ENCODE measurements at places on chromosomes 11 and 22. TPM values are rescaled to one million over a fixed set of nuclear protein-coding genes. Genes with fewer than 3 reads are reported as not detected.

- H3K36me3 ChIP-seq = no peaks in the 10 kb centered on the region
- H3K4me3 ChIP-seq = no peak overlapping the region
- peaks cover 22% of the 10 kb centered on the region for H3K4me1 ChIP-seq
- no peak overlapping the region for H3K27ac ChIP-seq
Observed at GRCh38 chr11:9250139-9250582, 15.0 kb downstream of the DENND5A start.

SLC22A6 gene
- total RNA-seq = not detected

GRCh38 chr11:133525976-133526375 is 6.3 kb downstream of the OPCML start:
- H3K27ac ChIP-seq = no peak overlapping the region
- no peak overlapping the region for H3K4me3 ChIP-seq
- no peaks in the 10 kb centered on the region for H3K36me3 ChIP-seq
- no peak for DNase-seq

ACRV1 gene
- total RNA-seq = not detected

KLHDC7B gene
- 0.26 TPM for total RNA-seq

DNA sequence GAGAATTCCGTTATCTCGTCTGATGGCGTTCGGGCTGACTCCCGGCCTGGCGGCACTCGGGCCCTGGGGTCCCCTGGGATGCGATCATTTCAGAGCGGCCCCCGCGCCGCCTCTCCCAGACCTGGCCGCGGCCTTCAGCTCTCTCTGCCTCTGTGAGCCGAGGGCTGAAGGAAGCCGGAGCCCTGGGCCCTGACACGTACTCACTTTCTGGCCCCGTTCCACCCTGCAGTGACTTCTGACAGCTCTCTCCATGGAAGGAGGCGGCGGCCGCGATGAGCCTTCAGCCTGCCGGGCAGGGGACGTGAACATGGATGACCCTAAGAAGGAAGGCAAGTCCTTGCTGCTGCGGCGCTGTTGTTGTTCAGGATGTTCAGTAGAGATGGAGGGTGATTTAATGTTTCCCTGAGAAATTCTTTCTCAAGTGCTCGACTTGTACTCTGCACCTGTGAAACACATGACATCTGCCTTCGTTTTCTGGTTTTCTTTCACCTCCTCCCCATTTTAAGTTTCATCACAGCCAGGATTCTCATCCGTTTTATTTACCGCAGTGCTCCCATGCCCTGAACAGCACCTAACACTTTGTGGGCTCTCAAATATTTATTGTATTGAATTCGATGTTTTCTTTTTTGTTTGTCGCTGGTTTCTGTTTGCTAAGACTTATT is 612 bp downstream of the GTSE1 start:
- peak overlapping the region; percentile 63 for H3K4me3 ChIP-seq
- H3K4me1 ChIP-seq = peaks cover 14% of the 10 kb centered on the region
- no peak for DNase-seq
- no peaks in the 10 kb centered on the region for H3K27me3 ChIP-seq
- peak overlapping the region; percentile 88 for H3K27ac ChIP-seq

PAX6 gene
- not detected for total RNA-seq

CADM1 gene
- 5.4 TPM for total RNA-seq

DNA sequence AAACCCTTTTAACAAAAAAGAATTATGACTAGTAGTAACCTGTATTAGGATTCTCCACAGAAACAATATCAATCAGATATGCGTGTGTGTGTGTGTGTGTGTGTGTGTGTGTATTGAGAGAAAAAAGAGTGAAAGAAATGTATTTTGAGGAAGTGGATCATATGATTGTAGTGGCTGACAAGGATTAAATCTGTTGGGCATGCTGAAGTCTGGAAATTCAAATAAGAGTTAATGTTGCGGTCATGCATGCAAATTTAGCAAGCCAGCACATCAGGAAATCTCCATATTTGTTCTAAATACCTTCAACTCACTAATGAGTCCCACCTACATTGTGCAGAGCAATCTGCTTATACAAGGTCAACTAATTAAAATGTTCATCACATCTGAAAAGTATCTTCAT is 46.8 kb upstream of the IGLL5 start:
- no peaks in the 10 kb centered on the region for H3K27me3 ChIP-seq
- no peak overlapping the region for H3K4me3 ChIP-seq
- H3K27ac ChIP-seq = no peak overlapping the region
- H3K36me3 ChIP-seq = no peaks in the 10 kb centered on the region

DNA sequence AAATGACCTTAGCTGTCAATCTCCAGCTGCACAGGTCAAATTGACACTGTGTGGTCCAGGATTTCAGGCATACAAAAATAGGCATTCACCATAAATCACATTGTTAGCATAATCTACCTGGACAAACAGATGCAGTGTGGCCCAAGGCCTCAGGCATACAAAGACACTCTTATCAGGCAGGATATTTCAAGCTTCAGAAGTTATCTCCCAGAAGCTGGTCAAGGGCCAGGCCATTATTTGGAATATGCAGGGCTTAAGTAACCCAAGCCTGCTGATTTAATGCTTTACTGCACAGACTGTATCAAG is 25.5 kb upstream of the HORMAD2 start:
- H3K36me3 ChIP-seq = no peaks in the 10 kb centered on the region
- no peak overlapping the region for H3K27ac ChIP-seq
- H3K4me1 ChIP-seq = no peaks in the 10 kb centered on the region
- H3K27me3 ChIP-seq = no peaks in the 10 kb centered on the region
- H3K4me3 ChIP-seq = no peak overlapping the region

DNA sequence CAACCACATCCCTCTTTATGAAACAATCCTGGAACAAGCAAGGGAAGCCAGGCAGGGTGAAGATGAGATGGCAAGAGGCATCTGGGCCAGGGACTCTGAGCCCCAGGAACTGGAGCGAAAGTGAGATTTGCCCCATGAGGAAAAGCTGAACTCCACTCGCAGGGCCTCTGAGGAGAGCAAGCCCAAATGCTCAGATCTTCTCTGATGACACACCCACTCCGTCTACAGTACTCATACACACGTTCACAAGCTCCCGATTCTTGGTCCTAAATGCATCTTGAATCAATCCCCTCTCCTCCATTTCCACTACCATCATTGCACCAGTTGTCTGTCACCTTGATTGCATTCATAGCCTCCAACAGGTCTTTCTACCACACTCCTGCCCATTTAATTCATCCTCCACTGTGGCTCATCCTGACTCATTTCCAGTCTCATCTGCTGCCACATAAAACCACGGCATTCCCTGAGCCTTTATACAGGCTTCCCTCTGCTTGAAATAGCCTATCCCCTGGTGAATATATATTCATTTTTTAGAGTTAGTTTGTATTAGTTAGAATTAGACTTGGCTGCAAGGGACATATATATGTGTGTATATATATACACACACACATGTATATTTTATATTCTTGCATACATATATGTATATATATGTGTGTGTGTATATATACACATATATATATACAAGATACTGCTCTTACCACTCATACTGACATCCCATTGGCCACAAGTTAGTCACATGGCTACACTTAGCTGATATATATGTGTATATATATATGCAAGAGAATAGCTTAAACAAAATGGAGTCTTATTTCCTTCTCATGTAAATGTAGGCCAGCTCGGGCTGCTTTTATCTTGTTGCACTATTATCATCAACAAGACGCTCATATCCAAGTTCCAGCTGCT is 1.4 kb upstream of the APOA5 start:
- H3K36me3 ChIP-seq = no peaks in the 10 kb centered on the region
- DNase-seq = no peak
- no peak overlapping the region for H3K4me3 ChIP-seq
- H3K4me1 ChIP-seq = peaks cover 8% of the 10 kb centered on the region
- H3K27me3 ChIP-seq = no peaks in the 10 kb centered on the region

- H3K4me1 ChIP-seq = no peaks in the 10 kb centered on the region
- H3K4me3 ChIP-seq = no peak overlapping the region
- no peak for DNase-seq
- no peak overlapping the region for H3K27ac ChIP-seq
Observed at GRCh38 chr11:78277314-78277994, 88.7 kb downstream of the USP35 start.

GRCh38 chr22:26894766-26895485 is 237.5 kb downstream of the MIAT start:
- peaks cover 40% of the 10 kb centered on the region for H3K4me1 ChIP-seq
- H3K4me3 ChIP-seq = no peak overlapping the region
- H3K27me3 ChIP-seq = no peaks in the 10 kb centered on the region
- peak overlapping the region; percentile 32 for H3K27ac ChIP-seq
- no peaks in the 10 kb centered on the region for H3K36me3 ChIP-seq
- no peak for DNase-seq

DNA sequence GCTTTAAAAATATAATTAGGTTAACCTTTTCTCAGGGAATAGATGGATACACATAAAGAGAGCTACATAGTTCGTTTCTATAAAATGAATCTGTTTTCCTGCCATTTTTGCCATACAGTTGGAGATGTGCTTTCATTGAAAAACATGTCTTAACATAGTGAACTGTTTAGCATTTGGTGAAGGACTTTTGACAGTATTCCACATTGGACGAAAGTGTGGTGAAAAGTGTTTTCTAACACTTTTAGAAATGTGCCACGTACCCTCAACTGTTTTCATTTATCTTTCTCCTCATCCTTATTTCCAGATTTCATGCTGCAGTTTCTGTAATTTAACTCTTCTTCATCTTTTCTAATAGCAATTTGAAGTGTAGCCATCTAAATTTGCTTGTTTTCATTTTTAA is 249.1 kb upstream of the MTNR1B start:
- no peak overlapping the region for H3K27ac ChIP-seq
- H3K4me1 ChIP-seq = no peaks in the 10 kb centered on the region
- no peak for DNase-seq
- no peaks in the 10 kb centered on the region for H3K36me3 ChIP-seq

LRRC75B gene
- 20.4 TPM for total RNA-seq

GAL gene
- total RNA-seq = not detected

DNA sequence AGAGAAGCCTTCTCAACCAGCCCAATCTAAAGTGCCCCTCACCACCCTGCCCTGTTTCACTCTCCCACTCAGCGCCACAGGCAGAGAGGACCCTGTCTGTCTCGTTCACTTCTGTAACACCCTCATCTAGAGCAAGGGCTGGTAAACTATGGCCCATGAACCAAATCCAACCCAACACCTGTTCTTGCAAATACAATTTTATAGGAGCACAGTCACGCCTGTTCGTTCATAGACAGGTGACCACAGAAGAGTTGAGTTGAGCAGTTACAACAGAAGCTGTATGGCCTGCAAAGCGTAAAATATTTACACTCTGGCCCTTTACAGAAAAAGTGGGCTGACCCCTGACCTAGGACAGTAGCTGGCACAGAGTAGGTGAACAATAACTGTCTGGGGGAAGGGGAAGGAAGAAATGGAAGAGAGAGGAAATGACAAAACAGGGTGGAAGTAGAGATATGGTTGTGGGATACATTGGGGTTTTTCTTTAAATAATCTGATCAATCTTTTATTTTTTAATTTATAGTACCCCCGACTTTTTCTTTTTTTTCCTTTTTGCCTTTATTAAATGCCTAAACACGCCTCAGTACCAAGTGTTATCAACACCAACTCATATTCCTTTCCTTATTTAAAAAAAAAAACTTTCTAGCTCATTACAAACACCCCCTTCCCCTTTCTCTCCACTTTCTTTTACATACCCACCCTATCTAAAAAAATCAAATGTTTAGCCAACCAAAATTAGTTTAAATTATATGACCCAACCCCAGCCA is 20.9 kb downstream of the SERPIND1 start:
- H3K36me3 ChIP-seq = peaks cover 95% of the 10 kb centered on the region
- H3K27me3 ChIP-seq = no peaks in the 10 kb centered on the region
- H3K4me3 ChIP-seq = no peak overlapping the region
- DNase-seq = no peak
- H3K4me1 ChIP-seq = no peaks in the 10 kb centered on the region

DGCR6 gene
- total RNA-seq = 1.0 TPM

GRCh38 chr11:1028291-1028540 is 8.3 kb downstream of the MUC6 start:
- no peaks in the 10 kb centered on the region for H3K36me3 ChIP-seq
- no peak overlapping the region for H3K27ac ChIP-seq
- no peak for DNase-seq
- no peaks in the 10 kb centered on the region for H3K4me1 ChIP-seq
- H3K4me3 ChIP-seq = no peak overlapping the region

GRCh38 chr22:41480397-41480735 is 11.4 kb downstream of the ACO2 start:
- DNase-seq = no peak
- peaks cover 34% of the 10 kb centered on the region for H3K36me3 ChIP-seq
- H3K27ac ChIP-seq = peak overlapping the region; percentile 84
- no peak overlapping the region for H3K4me3 ChIP-seq
- H3K27me3 ChIP-seq = no peaks in the 10 kb centered on the region

DNA sequence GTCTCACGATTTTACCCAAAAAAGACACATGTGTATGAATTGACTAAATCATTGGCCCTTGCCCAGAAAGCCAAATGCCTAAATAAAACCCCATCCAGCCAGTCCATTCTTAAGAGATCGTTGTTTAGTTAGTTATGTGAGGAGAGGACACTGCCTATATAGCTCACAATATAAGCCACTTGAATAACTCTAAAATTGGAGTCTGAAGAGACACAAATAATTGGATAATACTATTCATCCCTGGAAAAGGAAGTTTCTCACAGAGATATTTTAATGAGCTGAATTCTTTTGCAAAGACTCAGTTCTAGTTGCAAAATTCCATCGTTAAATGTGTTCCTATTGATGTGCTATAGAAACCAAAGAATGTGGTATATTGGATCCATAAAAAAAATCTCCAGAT is 176.7 kb downstream of the SOX6 start:
- no peaks in the 10 kb centered on the region for H3K27me3 ChIP-seq
- no peak overlapping the region for H3K4me3 ChIP-seq
- no peaks in the 10 kb centered on the region for H3K36me3 ChIP-seq

RAB3IL1 gene
- total RNA-seq = 0.15 TPM

DNA sequence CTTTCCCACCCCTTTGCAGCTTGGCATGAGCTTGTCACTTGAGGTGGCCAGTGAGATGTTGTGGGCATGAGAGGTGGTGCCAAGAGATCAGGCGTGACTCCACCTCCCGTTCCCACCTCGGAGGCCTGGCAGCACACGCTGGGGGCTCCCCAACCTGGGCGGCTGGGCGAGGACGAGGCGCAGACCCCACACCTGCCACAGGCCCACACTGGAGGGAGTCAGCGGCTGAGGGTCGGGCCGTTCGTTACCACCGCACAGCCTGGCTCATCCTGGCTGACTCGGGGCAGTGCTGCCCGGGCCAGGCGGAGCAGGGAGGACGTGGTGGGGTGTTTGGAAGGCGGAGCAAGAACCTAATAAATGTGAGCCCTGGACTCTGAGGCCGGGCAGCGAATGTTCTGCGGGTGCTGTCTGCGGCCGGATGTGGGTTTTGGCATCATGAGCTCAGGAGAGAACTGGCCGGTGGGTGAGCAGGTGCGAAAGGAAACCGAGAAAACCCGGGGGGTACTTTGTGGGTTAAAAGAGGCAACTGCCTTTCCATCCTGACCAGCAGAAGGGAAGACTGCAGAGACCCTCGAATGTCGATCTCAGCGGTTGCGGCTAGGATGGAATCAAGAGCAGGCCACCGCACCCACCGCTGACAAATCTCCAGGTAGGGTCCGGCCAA is 10.2 kb upstream of the IFITM3 start:
- no peak overlapping the region for H3K27ac ChIP-seq
- H3K4me3 ChIP-seq = no peak overlapping the region
- H3K4me1 ChIP-seq = peaks cover 28% of the 10 kb centered on the region
- no peaks in the 10 kb centered on the region for H3K27me3 ChIP-seq
- no peak for DNase-seq

ZC3H7B gene
- total RNA-seq = 19.1 TPM

CCDC73 gene
- total RNA-seq = not detected
